Substantia nigra (tissue), 51 donors: ENCODE measurements at places on chromosomes 1 and 21.
A peak's percentile ranks its signal among the peaks of the same experiment; 100 is the strongest.

DNA sequence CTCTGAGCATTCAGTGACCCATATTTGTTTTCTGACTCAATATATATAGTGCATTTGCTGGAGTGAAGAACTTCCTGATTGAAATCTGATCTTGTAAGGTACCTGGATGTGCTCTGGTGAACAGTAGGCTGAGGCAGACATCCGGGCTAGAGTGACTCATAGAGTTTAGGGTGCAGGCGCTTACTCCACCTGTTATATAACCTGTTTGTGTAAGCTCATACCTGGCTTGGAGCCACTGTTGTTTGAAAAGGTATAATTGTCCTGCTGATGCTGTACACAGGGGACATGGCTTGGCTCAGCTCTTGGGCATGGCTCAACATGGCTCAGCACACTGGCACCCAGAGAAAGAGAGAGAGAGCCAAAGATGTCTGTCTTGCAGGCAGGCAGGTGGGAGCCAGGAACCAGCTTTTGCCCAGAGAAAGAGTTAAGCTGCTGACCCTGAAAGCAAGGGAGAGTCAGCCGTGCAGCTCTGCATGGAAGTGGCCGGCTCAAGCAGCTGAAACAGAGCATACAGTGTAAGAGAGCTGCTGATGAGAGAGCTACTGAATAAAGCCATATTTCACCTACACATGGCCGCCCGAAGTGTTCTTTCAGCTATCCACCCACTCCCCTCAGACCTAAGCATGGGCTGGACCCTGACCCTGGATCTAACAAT is 43.2 kb downstream of the GJA5 start:
- DNase-seq, result no peak

DNA sequence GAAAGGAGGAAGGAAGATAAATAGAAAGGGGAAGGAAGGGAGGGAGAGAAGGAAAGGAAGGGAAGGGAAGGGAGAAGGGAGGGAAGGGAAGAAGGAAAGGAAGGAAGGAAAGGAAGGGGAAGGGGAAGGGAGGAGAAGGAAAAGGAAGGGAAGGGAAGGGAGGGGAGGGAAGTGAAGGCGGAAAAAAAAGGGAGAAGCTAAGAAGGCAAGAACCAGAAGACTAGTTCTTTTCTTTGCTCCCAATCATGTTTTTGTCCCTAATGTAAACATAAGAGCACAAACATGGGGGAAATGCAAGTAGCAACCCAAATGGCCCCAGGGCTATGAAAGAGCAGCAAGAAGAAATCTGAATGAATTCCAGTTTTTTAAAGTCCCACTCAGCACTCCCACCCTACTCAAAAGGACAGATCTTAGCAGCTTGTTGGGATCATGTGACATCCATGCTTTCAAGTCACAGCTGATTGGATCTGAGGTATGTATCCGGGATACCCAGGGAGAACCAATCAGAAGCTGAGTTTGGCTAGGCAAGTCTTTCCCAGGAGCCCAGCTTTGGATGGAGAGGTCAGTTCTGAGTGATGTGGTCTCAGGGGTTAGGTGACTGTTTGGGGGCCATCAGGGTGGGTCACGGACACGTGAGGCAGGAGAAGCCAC is 24.2 kb upstream of the FHAD1 start:
- DNase-seq, result no peak

- DNase-seq, result no peak
Measured at GRCh38 chr1:12756273-12756672, 10.3 kb downstream of the CFAP107 start.

DNA sequence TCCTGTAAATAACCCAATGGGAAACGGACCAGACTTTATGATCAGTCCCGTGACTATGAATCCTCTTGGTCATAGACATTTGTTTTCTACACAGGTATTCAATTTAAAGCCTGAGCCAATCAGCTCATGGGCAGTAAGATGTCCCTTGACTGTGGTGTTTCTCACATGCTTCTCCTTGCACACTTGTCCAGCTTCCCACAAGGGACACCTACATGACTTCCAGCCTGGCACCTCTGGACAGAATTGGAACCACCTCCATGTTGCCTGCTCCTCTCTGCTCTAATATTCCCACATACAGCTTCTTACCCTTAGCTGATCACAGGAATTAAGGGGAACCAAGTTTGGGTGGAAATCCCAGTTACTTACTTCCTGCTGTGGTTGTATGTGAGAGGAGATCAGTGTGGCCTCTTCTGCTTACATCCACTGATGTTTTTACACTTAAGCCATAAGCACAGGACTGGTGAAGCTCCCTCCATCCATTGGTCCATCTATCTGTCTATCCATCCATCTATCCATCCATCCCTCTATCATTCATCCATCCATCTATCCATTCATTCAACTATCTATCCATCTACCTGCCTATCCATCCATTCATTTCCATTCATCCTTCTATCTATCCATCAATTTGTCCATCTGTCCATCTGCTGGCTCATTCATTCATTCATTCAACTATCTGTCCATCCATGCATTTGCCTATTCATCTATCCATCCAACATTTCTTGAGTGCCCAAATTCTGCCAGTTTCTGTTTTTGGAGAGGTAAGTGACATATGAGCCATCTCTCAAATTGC is 16.4 kb downstream of the RUNX1 start:
- no peak for DNase-seq

DNA sequence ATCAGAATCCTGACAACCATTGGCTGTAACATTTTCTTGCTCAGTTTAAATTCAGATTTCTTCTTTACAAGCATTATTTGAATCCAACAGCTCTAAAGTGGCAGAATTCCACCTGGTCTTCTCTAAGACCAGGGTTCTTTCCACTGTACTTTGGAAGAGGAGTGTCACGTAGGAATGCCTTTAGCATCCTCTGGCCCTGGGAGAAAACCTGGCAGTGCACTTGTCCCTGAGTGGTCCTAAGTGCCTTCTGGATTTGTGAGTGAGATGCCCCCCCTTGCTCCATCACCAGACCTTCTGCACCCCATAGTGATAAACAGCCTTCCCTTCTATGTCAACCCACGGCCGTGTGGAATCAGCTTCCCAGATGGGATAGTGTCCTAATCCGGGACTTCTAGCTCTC is 57.1 kb upstream of the NHLH2 start:
- no peak for DNase-seq

DNA sequence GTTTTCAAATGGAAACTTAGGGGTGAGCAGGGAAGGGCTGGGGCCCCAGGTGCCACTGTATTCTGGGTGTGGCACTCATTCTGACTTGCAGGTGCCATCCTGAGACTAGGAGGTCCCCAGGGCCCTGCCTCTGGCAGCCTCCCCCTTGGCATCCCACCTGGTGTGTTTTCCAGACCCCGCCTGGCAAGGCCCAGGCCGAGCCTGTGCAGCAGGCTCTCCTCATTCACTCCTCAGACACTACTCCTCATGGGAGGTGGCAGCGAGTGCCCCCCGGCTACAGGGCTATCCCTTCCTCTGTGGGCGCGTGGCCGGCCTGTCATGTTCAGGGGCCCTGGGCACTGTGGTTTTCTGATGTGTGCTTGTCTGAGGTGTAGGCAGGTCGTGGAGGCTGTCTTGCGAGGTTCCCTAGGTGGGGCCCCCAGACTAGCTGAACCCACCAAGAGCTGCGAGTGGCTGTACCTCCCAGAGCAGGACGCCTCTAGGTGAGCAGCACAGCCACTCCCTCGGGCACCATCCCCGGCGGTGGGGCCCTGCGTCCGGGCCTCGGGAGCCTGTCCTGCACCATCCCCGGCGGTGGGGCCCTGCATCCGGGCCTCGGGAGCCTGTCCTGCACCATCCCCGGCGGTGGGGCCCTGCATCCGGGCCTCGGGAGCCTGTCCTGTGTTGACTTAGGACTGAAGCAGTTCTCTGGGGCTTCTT is 13.2 kb downstream of the SLX9 start:
- no peak for DNase-seq

GRCh38 chr1:247434005-247434404 is 18.0 kb downstream of the NLRP3 start:
- no peak for DNase-seq

- no peak for DNase-seq
Measured at GRCh38 chr1:96509339-96509738, 212.2 kb upstream of the PTBP2 start.

- DNase-seq, result no peak
Measured at GRCh38 chr1:1920057-1920607, 1.1 kb upstream of the TMEM52 start.

DNA sequence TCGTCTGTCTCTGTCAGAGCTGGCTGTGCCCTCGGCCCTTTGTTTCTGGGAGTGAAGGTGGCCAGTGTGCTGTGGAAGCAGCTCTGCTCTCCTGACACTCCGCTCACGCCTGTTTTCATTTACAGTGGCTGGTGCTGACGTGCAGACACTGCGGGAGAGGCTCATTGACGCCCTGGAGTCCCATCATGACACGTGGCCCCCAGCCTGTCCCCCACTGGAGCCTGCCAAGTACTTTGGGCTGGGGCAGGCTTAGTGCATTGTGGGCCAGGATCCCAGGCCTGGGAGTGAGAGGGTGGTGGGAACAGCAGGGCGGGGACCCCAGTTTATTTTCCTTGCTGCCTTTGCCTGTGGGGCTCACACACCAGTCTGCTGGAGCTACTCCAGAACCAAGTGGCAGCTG is 21.1 kb downstream of the QSOX1 start:
- no peak for DNase-seq

DNA sequence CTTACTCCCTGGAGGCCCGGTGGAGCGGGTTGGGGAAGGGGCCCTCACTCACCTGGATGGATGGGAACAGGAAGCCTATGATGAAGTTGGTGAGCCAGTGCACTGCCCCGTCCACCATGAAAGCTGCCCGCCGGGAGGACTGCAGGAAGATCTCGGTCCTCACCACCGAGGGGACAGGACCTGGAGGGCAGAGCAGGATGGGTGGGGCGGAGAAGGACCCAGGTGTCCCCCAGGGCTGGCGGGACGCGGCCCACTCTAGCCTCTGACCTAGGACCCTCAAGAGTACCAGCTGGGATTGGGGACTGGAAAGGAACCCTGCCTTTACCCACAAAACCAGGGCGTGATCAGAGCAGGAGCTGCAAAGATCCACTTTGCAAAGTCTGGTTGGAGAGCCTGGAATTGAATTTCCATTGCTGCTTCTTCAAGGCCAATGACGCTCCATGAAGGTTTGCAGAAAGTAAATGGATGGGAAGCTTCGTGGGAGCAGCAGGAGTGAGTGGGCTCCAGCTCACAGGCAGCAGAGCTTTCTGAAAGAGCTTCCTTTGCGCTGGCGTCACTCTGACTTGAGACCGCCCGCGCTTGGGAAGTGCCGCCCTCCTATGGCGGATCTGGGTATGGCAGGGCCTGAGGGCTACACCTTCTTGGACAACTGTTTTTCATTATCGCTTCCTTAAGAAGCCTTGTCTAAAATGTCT is 21.4 kb downstream of the SLC2A7 start:
- peak; percentile 11 for DNase-seq

DNA sequence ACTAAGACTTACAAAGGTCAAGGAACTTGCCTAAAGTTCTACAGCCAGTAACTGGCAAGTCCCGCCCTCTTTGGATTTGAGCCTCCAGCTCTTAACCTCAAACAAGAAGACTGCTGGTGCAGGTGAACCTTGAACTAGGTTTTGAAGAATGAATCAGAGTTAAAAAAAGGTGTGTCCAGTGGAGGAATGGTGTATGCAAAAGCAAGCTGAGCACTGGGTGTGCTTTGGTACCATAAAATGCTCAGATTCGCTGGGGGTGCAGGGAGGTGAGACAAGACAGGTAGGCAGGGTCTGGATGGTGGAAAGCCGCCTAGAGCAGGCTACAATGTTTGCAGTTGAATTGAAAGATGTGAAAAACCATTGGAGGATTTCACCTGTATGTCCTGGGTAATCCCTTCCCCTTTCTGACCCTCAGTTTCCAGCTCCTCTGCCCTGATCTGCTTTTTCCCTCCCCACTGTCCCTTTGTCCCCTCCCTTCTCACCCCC is 39.8 kb downstream of the FOXD2 start:
- DNase-seq, result no peak

DNA sequence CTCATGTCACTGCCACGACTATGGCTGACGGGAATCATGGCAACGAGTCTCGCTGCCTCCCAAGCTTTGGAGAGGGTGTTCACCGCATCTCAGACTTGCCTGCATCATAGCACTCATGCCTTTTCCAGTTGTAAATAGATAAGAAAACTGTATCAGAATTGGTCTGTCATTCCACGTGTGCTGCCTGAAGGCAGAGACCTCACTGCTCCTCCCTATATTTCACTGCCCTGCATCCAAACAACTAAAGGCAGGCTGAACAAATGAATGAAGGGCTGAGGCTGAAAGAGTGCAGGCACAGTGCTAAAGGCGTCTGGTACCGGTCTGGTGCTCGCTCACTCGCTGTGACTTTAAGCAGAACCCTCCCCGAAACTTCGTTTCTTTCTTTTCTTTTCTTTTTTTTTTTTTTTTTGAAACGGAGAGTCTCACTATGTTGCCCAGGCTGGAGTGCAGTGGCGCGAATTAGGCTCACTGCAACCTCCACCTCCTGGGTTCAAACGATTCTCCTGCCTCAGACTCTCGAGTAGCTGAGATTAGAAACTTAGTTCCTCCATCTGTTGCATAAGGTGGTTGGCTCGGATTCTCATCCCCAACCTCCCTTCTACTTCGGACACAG is 542 bp downstream of the EIF2B3 start:
- DNase-seq, result no peak

GRCh38 chr1:152707860-152708259 is at the start of gene LCE4A:
Gene LCE4A, plus strand, starts transcription at chr1:152708160. Its CDS starts 916 bp downstream, at chr1:152709076.
- no peak for DNase-seq

DNA sequence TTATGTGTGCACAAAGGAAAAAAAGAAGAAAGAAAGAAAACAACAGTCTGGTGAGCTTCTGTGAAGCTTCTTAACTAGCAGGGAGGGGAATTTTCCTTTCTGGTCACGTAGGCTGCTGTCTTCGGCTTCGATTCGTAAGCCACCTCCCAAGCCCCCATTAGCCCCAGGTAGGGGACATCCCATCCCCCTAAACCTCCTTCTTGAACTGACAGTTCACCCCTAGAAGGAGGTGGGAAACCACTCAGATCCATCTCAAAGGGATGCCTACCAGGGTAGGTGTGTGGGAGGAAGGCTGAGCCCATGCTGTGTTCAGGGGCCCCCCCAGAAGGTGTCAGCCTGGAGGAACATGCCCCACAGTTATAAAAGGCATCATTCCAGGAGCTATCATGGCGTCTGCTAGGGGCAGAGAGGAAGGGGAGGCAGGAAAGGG is 25.8 kb downstream of the CD247 start:
- no peak for DNase-seq
